Right atrium auricular region (tissue), 2 donors: ENCODE measurements at places on chromosomes 11 and 22. TPM values are rescaled to one million over a fixed set of nuclear protein-coding genes. Genes with fewer than 3 reads are reported as not detected.

DNA sequence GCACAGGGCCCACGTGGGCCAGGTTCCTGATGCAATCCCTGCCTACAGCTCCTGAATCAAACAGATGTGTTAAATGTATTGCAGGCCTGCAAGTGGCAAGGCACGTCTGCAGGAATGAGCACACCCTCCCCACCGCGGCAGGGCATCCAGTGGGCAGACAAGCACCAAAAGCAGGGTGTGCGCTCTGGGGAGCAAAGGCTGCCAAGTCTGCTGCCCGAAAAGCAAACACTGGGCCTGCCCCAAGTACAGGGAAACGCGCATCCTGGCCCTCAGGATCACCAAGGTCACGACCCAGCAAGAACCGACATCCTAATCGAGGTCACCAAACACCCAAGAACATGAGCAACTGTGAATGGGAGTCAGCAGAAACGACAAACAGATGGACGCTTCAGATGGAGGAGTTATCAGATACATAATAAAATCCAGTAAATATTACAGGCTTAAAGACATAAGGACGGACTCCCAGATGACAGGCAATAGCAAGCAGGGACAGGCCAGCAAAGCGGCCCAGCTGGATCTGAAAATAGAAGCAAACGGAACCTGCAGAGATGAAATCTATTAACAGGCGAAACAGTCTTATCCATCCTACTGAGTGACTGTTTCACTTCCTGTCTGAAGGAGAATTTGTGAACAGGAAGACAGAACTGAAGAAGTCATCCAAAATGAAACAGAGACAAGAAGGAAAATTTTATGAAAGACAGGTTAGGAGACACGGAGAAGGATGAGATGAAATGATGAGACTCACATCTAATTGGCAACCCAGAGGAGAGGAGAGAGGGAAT lies 26.7 kb downstream of the CARS1 start:
- DNase-seq: no peak
- no peaks in the 10 kb centered on the region for H3K4me1 ChIP-seq
- H3K27me3 ChIP-seq: no peaks in the 10 kb centered on the region
- H3K27ac ChIP-seq: no peak overlapping the region
- H3K36me3 ChIP-seq: peaks cover 58% of the 10 kb centered on the region
- no peak overlapping the region for H3K4me3 ChIP-seq

DNA sequence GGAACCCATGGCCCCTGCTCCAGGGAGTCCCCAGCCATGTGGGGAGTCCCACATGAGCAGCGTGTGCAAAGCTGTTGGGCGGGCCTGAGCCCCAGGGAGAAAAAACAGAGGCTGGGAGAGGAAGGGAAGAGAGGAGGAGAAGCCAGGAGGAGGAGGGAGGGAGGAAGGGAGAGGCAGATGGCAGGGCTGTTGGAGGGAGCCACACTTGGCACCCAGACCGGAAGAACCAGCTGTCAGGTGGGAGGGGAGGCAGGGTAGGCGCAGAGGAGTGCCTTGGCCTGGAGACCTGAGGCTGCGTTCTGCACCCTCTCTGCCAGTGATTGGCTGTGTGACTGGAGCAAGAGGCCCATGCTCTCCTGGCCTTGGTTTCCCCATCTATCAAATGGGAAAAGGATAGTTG lies 6.7 kb downstream of the SYNGR1 start:
- no peaks in the 10 kb centered on the region for H3K27me3 ChIP-seq
- no peak for DNase-seq
- H3K27ac ChIP-seq: no peak overlapping the region
- no peak overlapping the region for H3K4me3 ChIP-seq
- no peaks in the 10 kb centered on the region for H3K36me3 ChIP-seq
- no peaks in the 10 kb centered on the region for H3K4me1 ChIP-seq

DNA sequence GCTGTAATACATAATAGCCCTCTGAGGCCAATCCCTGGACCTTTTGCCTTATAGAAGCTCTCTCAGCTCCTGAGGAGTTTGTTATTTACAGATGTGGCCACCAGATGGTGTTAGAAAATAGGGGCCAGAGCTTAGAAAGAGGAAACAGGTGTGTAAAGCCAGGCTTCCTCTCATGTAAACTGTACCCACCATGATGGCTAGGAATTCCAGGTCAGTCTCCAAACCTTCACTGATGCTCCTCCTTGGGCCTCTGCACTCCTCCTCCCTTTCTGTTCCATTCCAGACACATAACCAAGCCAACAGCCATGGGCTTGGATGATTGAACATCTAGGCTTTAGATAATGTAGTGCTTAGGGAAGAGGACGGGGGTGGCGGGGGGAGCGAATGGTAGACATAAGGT lies 39.7 kb downstream of the USP35 start:
- no peak overlapping the region for H3K27ac ChIP-seq
- H3K4me1 ChIP-seq: no peaks in the 10 kb centered on the region
- H3K36me3 ChIP-seq: peaks cover 31% of the 10 kb centered on the region

The ACRV1 gene
- not detected for total RNA-seq

DNA sequence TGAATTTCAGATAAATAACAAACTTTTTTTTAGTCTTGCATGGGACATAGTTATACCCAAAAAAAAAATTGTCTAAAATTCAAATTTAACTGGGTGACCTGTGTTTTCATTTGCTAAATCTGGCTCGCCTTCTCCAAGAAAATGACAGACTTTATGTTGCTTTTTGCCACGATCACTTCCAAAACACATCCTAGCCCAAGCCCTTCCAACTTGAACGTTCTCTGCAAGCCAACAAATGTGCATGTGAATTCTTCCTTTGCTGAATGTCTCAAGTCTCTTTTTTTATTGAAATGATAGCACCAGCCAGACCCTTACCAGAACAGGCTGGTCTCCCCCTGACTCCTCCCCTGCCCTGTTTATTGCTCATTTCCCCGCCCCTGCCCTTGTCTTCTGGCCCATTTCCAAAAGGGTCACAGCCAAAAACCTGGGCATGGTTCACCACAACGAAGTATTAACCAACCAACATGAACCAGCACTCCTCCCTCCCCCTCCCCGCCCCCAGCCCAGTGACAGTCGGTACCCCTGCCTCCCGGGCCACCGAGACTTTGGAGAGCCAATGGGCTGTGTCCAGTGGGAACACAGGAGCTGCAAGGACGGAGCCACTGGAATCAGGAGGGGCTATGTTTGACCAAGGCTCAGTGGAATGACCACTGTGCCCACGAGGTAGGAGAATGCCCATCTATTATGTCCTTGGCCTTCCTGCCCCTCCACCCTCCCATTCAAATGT lies 63.2 kb downstream of the BTG4 start:
- no peaks in the 10 kb centered on the region for H3K36me3 ChIP-seq
- no peaks in the 10 kb centered on the region for H3K27me3 ChIP-seq
- no peak for DNase-seq
- H3K4me3 ChIP-seq: no peak overlapping the region

DNA sequence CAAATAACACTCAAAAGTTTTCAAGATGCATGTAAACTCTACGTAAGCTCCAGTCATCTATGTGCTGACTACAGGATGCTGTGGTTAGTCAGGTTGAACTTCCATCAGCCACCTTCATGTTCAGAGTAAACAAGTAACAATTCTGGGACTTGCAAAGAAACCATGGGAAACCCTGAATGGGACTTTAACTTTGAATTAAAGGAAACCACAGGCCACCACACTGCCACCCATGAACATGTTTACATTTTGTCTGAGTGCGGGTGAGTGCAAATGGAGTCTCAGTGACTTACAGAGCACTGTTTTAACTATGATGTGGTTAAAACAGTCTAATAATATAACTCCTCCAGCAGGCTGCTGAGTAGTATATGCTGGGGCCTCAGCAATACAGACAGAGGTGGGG lies 12.9 kb upstream of the SYTL2 start:
- H3K27me3 ChIP-seq: no peaks in the 10 kb centered on the region
- H3K4me3 ChIP-seq: no peak overlapping the region
- H3K4me1 ChIP-seq: peaks cover 9% of the 10 kb centered on the region
- no peak overlapping the region for H3K27ac ChIP-seq
- no peaks in the 10 kb centered on the region for H3K36me3 ChIP-seq
- DNase-seq: no peak

DNA sequence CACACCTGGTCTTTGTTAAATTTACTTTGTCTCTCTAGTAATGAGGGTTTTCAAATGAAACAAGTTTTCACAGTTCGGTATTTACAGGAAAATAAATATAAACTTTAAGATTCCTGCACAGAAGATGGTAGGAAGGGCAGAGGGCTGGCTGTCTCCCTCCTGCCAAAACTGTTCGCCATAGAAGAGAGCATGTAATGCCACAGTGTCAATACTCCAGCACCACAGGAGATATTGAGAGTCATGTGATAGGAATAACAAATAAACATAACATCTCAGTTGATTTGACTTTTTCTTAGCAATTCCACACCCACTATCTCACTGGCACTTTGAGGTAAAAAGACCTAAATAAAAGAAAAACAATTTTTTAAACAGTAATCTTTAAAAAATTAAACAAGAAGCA lies 100.9 kb downstream of the MRTFA start:
- no peak overlapping the region for H3K4me3 ChIP-seq
- H3K27me3 ChIP-seq: no peaks in the 10 kb centered on the region
- H3K27ac ChIP-seq: peak overlapping the region; percentile 60
- DNase-seq: no peak

DNA sequence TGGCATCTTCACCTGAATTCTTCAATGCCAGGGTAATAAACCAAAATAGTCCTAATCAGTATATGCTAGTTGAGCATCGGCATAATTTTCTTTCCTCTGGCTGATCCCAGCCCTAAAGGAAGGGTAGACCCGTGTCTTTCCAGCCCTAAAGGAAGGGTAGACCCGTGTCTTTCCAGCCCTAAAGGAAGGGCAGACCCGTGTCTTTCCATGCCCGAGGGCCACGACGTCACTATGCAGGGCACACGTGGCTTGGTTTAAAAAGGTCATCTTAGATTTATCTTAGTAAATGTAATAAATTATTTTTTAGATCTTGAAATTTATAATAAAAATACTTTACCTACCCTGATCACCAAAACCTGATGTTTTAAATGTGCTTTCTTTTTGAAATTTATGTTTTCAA lies 45.5 kb downstream of the BID start:
- H3K36me3 ChIP-seq: peaks cover 65% of the 10 kb centered on the region
- H3K27ac ChIP-seq: no peak overlapping the region
- H3K4me3 ChIP-seq: no peak overlapping the region
- peaks cover 29% of the 10 kb centered on the region for H3K4me1 ChIP-seq

GRCh38 chr11:6237266-6237665 lies 1.6 kb upstream of the CNGA4 start:
- H3K27ac ChIP-seq: no peak overlapping the region
- H3K36me3 ChIP-seq: no peaks in the 10 kb centered on the region
- H3K27me3 ChIP-seq: no peaks in the 10 kb centered on the region

- H3K4me3 ChIP-seq: no peak overlapping the region
- no peak for DNase-seq
- no peaks in the 10 kb centered on the region for H3K4me1 ChIP-seq
- H3K27ac ChIP-seq: no peak overlapping the region
- H3K27me3 ChIP-seq: no peaks in the 10 kb centered on the region
- no peaks in the 10 kb centered on the region for H3K36me3 ChIP-seq
These were observed 7.1 kb downstream of the ABCG4 start for GRCh38 chr11:119155733-119156492.

The SLC35E4 gene
- 9.1 TPM for total RNA-seq

The MUC2 gene
- total RNA-seq: not detected

The SHANK2 gene
- 0.35 TPM for total RNA-seq
